ENCODE measurements at places on chromosomes 6 and 20.
A peak's percentile ranks its signal among the peaks of the same experiment; 100 is the strongest.

GRCh38 chr6:129940454-129941195, 77.8 kb upstream of the L3MBTL3 start:
- no peak for DNase-seq

- no peak for DNase-seq
Observed at GRCh38 chr6:27806981-27807440, 105.2 kb downstream of the OR2B2 start.

DNA sequence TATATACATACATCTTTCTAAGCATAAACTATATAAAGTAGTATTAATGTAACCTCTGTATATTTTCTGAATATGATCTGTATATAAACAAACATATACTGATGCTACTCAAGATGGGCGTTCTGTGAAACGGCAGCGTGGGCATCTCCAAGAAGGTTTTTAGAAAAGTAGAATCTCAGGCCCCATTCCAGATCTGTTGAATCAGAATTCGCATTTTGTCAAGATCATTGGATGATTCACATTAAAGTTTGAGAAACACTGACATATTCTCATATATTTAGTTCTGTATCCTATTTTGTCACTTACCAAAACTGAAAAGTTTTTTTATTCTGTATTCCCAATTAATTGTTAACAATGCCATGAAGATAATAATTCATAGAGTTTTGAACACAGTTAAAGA, 5.5 kb downstream of the C6orf141 start:
- DNase-seq, result no peak

GRCh38 chr20:45309075-45309474, 976 bp upstream of the MATN4 start:
- no peak for DNase-seq

GRCh38 chr6:122845916-122846612, 57.0 kb downstream of the SMPDL3A start:
- DNase-seq, result peak; percentile 82

- DNase-seq, result peak; percentile 21
Observed at GRCh38 chr6:5670811-5671561, 335.7 kb downstream of the NRN1 start.
